M059J (cell line): ENCODE measurements at places on chromosomes 7 and 10. TPM values are rescaled to one million over a fixed set of nuclear protein-coding genes. Genes with fewer than 3 reads are reported as not detected.

GRCh38 chr10:48792687-48793096 is 108.0 kb downstream of the WDFY4 start:
- peak; percentile 90 for DNase-seq

DNA sequence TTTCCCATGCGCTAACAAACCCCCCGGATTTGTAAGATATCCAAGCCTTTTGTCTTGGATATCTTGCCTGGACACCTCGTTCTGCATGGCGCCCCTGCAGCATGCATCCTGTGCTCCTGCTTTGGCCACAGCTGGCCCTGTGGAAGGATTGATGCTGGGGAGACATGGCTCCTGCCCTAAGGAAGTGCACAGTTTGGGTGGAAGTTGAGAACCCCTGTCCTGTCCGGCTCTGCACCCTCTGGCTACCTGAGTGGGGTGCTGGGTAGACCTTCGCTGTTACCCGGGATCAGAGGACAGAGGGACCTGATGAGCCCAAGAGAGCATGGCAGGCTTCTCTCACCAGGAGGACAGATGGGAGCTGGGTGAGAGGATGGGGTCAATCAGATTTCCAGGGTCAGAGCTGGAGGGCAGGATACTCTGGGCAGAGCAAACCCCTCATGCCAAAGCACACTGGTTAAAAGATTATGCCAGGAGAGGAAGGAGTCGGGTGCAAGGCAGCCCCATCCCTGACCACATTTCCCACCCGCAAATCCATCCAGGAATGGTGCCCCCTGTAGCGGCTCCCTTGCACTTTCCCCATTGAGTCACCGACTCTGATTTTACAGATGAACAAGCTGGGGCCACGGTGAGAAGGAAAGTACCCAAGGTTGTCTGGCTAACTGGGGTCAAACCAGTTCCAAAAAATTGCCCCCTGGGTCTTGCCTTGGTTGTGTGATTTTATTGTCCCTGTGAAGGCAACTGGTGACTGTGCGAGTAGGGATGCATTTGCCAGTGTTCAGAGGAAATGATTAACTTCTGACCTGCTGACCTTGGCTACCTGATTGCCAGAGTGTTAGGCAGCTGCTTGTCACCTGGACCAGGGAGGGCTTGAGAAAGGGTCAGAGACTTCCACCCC is 290.1 kb upstream of the ZMIZ1 start:
- peak; percentile 82 for DNase-seq

The GPRIN2 gene
- total RNA-seq = 0.10 and 1.6 TPM in 2 replicates

- DNase-seq = no peak
Measured at GRCh38 chr7:97226541-97226940, 109.0 kb downstream of the SDHAF3 start.

The C10orf90 gene
- total RNA-seq = 1.8 and 2.2 TPM in 2 replicates

The FZD8 gene
- total RNA-seq = 3.6 and 5.1 TPM in 2 replicates

DNA sequence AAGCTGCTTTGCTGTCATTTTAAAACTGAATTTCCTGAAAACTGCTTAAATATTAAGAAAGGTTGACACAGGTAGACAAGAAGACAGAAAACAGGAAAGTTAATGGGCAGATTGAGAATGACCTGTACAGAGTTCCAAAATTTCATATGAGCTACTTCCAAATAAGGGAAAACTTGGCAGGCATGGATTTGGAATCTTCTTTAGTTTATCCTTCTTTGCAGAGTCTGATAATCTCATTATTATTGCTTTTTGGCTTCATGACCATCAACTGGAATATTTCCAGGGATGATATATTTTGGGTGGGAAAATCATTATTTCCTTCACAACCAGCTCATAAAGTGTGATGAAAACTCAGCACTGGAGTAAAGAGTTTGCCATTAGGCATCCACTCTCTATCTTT is 346.5 kb upstream of the NPVF start:
- DNase-seq = no peak

The SFMBT2 gene
- total RNA-seq = 2.0 and 4.6 TPM in 2 replicates

The NUP42 gene
- 38.5 and 58.7 TPM in 2 replicates for total RNA-seq

The RSBN1L gene
- 24.1 and 27.6 TPM in 2 replicates for total RNA-seq

DNA sequence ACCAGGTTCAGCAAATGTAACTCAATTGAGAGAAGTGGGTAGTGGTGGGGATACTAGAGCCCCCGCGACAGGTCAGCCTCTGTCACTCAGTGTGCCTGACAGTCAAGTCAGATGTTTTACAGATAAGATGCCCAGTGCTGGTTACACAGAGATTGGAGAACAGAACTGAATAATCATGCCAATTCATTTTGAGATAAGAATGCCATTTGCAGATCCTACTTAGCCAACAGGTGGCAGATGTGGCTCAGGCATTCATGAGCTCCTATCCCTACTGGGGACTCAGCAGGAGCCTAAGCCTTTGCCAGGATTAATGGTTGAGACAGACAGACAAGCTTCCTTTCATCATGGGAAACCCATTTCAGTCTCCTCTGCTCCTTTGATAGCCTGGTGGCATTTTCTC is 137.8 kb downstream of the MAPK8 start:
- peak; percentile 57 for DNase-seq

DNA sequence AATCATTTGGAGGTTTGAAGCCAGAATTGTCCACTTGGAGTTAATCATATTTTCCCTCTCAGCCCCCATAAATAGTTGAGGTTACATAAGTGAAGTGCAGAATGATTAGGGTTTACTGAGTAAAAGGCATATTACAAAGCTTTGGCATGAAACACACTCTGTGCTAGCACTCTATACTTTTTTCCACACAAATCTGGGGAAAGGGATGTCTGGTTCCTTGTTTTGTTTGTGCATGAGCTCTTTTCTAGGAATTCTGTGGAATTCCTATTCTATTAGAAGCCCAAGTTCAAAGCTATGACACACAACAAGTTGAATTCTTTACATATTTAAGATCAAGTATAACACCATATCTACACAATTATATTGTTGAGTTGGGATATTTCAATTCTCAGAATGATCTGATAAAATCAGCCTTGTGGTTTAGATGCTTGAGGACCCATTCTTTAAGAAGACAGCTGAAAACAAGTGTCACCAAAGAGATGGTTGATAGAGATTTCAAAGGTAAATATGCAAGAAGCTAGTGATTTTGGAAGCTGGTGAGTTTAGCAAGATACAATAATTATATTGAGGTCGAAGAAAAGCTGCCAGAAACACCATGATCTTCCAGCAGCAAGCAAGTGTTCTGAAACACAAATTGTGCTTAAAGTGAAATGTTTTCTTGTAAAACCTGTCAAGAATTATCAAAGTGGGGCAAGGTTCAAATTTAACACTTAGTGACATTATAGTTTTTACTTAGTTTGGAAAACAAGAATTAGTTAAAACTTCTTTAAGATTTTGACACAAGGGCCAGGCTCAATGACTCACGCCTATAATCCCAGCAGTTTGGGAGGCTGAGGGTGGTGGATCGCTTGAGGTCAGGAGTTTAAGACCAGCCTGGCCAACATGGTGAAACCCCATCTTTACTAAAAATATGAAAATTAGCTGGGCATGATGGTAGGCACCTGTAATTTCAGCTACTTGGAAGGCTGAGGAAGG is 122.6 kb downstream of the INHBA start:
- DNase-seq = peak; percentile 96

The OPN1SW gene
- total RNA-seq = not detected in 2 replicates

The EPHB6 gene
- 0.02 TPM in 1 of 2 replicates, not detected in the other for total RNA-seq

The PRF1 gene
- total RNA-seq = not detected in 2 replicates

DNA sequence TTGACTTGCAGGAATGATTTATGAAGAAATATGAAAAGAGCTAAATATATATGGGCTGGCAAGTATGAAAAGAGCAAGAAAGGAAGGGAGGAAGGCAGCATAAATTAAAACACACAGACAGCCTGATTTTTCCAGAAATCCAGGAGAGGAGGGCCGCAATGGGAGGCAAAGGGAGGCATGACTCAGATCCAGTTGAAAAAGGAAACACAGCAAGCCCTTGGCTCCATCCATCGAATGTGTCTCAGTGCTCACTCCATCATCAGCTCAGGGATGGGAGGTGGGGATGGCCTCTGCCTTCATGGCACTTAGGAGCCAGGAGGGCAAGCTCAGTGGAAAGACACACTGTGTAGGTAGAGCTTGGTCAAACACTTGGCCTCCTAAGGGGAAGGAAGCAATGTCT is 75.7 kb upstream of the PDZD8 start:
- DNase-seq = no peak

DNA sequence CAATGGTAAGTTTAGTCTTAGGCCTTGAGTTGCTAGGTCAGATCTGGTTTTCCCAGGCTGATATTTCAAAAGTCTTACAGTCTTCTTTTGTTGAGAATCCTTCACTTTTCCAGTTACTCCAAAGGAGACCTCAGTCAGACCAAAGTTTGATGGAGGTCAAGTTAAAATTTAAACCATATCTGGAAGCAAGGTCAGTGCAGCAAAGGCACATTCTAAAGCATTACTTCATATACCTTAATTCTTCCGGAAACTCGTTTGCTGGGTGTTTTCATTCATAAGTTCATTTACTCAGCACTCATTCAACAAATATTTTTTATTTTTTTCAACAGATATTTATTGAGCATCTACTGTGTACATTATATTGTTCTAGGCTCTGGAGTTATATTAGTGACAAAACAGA is 403.0 kb upstream of the LRGUK start:
- no peak for DNase-seq

GRCh38 chr10:78803710-78804109 is 265.1 kb upstream of the ZMIZ1 start:
- DNase-seq = no peak

The CRPPA gene
- total RNA-seq = 1.0 and 2.5 TPM in 2 replicates

The CHRM2 gene
- 1.1 and 2.8 TPM in 2 replicates for total RNA-seq

GRCh38 chr10:31051703-31052102 is 20.0 kb upstream of the ZNF438 start:
- peak; percentile 11 for DNase-seq

The GNAT3 gene
- 0.12 and 1.6 TPM in 2 replicates for total RNA-seq

DNA sequence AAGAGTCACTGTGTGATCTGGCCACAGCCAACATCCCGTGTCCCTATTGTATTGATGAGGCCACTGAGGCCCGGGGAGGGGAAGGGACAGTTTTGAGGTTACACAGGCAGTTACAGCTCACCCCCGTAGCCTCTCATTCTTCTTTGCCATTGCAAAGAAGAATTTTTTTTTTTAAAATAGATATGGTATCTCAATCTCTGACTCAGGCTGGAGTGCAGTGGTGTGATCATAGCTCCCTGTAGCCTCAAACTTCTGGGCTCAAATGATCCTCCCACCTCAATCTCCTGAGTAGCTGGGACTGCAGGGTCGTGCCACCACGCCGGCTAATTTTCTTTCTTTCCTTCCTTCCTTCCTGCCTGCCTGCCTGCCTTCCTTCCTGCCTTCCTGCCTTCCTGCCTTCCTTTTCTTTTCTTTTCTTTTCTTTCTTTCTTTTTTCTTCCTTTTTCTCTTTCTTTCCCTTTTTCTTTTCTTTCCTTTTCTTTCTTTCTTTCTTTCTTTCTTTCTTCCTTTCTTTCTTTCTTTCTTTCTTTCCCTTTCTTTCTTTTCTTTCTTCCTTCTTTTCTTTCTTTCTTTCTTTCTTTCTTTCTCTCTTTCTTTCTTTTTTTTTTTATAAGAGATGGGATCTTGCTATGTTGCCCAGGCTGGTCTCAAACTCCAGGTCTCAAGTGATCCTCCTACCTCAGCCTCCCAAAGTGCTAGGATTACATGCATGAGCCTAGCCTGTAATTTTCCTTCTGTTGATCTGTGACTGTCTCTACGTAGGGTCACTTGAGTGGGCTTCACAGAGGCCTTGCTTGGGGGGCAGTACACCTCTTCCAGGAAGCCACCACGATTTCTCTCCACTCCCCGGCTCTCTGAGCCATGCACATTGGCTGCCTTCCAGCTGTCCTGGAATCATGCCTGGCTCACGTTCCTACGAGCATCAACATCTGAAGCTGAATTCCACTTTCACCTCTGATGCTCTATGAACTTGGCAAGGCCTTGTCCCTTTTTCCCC is 31.3 kb downstream of the TMEM270 start:
- peak; percentile 80 for DNase-seq
